ENCODE measurements at places on chromosomes 2 and 18.

- no peak for DNase-seq
Observed at GRCh38 chr2:59684116-59684770, 869.2 kb downstream of the BCL11A start.

DNA sequence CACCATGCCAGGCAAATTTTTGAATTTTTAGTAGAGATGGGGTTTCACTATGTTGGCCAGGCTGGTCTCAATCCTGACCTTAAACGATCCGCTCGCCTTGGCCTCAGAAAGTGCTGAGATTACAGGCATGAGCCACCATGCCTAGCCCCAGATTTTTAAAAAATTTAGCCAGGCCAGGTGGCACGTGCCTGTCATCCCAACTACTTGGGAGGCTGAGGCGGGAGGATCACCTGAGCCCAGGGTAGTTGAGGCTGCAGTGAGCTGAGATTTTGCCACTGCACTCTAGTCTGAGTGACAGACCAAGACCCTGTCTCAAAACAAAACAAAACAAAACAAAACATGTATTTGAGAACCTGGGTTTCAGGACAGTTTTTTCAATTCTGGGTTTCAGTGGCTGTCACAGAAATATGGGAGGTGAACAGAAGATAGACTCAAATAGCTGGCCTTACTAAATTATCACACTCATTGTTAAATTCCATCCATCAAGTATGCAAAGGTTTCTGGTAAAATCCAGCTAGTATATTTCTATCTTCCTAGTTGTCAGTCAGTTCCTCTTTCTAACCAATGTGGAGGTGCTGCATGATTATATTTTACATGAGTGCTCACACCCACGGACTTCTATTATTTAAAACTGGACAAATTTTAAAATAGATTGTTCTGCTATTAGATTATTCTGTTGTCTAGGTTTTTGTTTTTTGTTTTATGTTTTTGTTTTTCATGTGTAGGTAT, 5.4 kb downstream of the ALPG start:
- DNase-seq = no peak

GRCh38 chr2:17171446-17172049, 346.7 kb downstream of the RAD51AP2 start:
- peak; percentile 72 for DNase-seq

- no peak for DNase-seq
Observed at GRCh38 chr2:67471681-67472080, 74.5 kb downstream of the ETAA1 start.

- DNase-seq = no peak
Observed at GRCh38 chr2:170843656-170844055, 27.0 kb downstream of the GAD1 start.

GRCh38 chr2:208466151-208466919, 59.7 kb downstream of the PTH2R start:
- DNase-seq = peak; percentile 73

DNA sequence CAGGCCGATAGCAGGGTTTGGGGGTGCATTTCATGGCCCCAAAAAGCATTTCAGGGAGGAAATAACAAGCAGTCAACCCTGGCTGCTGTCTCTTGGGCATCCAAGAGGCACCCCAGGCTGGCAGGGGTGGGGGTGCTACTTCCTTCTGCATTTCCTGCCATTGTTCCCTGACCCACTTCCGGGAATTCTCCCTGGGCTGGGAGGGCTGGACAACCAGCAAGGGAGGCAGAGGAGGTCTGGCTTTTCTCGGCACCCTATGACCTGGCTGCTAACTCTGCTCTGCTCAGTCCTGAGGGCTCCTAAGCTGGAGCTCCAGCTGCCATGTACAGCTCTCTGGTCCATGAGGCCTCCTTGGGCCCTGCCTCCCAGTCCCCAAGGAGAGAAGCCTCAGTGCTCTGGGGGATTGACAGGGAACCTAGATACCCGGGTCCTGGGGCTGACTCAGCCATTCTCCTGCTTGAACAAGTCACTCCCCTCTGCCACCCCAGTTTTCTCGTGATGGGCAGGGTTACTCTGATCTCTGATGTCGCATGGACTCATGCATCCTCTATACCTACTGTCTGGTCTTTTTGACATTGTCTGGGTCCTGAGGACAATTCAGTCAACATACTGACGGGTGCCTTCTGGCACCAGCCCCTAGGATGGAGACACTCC, 47.2 kb downstream of the DYSF start:
- DNase-seq = no peak

- no peak for DNase-seq
Observed at GRCh38 chr2:165792104-165792454, 2.0 kb downstream of the GALNT3 start.

- peak; percentile 76 for DNase-seq
Observed at GRCh38 chr2:172465417-172466334, 38.3 kb downstream of the ITGA6 start.

DNA sequence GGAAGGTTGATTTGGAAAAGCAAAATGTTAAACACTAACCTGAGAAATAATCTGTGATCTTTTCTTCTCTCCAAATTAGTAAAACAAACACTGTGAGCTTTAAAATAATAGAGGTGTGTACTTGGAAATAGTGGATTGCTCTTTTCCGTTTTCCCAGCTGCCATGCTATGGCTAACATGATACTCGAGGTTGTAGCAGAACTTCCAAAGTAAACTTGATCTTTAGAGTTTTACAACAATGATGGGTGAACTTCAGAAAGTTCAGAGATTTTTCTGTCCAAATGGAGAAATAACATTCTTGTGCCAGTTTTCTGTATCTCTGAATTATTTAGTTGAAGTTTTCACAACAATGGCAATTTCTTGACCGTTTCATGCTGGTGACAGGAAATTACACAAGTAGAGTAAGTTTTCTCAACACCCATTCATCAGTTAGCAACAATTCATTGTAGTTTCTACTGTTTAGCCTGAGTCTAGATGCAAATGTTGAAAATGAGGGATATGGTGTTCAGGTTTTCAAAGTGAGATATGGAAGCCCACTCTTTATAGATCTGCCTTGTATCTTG, 135.3 kb upstream of the CTAGE1 start:
- DNase-seq = no peak

DNA sequence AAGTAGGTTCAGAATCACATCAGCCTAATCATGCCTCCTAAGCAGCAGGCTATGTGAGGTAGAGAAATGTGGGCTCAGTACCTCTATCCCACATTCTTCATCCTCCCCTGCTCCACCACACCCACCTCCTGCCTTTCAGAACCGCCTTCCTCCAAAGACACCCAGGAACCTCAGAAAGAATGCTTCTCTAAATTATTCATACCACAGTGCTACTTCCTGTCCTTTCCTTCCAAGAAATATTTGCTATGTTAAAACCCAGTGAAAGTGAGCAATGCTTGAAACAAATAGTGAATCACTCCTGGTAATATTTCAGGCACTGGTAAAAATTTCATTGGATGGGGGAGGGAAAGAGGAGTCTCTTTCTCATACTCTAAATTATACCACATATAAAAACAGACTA, 24.0 kb upstream of the CREB1 start:
- DNase-seq = no peak

DNA sequence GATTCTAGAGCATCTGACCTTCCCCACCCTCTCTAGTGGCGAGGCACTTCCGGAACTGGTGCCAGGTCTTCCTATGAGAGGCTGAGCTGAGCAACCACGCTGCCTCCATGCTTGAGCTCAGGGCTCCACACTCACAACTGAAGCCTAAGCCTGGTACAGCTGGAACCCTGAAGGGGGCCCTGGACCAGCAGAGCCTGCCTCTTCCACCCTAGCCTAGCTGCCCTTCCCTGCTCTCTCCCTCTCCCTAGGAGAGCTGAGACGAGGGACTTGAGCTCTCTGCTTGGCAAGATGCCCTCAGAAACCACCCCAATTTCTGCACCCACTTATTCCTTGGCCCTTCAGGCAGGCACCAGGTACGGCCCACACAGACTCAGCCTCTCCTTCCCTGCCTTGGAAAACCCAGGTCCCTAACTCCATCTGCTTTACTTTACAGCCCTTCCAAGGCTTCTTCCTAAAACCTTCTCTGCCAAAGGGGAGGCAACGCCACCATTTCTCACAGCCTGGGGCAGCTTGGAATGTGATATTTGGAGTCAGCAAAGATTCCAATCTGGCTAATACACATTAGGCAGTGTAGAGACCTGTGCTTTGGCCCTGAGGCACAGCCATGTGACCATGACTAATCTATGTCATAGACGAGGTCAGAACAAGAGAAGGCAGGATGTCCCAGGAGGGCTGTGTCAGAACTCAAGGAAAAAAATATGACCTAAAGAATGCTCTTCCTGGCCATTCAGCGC, 18.8 kb downstream of the COX7A2L start:
- DNase-seq = no peak

- DNase-seq = no peak
Observed at GRCh38 chr2:160592401-160592800, 98.8 kb upstream of the RBMS1 start.

- DNase-seq = no peak
Observed at GRCh38 chr2:190587106-190587505, 52.6 kb upstream of the NEMP2 start.

- no peak for DNase-seq
Observed at GRCh38 chr2:18194161-18194560, 315.7 kb downstream of the KCNS3 start.

DNA sequence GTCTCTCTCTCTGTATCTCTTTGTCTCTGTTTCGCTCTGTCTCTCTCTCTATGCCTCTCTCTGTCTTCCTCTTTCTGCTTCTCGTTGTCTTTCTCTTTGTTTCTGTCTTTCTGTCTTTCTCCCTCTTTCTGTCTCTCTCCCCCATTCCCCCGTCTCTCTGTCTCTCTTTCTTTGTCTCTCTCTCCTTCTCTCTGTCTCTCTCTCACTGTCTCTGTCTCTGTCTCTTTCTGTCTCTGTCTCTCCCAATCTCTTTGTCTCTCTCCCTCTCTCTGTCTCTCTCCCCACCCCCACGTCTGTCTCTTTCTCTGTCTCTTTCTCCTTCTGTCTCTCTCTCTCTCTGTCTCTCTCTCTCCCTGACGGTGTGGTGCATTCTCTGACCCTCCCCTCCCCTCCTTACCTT, 71.9 kb upstream of the ZNF516 start:
- no peak for DNase-seq

GRCh38 chr2:238900511-238900910, 52.6 kb downstream of the TWIST2 start:
- no peak for DNase-seq

- DNase-seq = no peak
Observed at GRCh38 chr2:123688231-123688940, 336.7 kb upstream of the CNTNAP5 start.

- DNase-seq = no peak
Observed at GRCh38 chr2:216274194-216274840, 98.0 kb downstream of the MARCHF4 start.

GRCh38 chr18:59318460-59319050, at the start of gene CPLX4:
CPLX4 (minus strand) TSS chr18:59318649; CDS start chr18:59318462, 187 bp downstream.
- DNase-seq = no peak

DNA sequence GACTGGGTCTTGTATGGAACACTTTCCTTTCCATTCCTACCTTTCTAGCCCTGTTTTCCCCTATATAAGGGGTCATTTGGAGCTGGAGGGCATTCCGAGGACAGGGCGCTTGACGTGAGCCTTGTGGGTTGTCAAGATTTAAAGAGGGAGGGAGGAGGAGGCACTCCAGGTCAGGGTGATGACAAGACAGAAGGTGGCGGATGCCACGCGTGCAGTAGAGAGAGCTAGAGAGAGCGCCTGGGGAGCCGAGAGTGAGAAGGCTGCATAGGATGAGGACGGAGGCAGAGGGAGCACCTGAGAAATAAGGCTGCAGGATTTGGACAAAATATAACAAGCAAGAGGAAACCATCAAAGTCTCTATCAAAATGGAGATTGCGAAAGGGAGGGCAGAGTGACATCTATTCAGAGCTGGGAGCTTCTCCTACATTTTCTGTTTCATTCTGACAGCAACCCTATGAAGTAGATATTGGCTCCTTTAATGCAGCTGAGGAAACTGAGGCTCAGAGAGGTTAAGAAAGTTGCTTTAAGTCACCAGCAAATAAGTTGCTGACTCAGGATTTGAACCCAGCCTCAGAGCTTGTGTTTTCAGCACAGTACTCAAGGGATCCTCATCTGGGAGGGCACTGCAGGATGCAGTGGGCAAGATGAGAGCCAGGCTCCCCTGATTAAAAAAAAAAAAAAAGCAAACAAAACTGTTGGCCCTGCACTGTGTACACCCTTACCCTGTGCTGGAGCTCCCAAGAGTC, 124.2 kb downstream of the MRO start:
- no peak for DNase-seq

DNA sequence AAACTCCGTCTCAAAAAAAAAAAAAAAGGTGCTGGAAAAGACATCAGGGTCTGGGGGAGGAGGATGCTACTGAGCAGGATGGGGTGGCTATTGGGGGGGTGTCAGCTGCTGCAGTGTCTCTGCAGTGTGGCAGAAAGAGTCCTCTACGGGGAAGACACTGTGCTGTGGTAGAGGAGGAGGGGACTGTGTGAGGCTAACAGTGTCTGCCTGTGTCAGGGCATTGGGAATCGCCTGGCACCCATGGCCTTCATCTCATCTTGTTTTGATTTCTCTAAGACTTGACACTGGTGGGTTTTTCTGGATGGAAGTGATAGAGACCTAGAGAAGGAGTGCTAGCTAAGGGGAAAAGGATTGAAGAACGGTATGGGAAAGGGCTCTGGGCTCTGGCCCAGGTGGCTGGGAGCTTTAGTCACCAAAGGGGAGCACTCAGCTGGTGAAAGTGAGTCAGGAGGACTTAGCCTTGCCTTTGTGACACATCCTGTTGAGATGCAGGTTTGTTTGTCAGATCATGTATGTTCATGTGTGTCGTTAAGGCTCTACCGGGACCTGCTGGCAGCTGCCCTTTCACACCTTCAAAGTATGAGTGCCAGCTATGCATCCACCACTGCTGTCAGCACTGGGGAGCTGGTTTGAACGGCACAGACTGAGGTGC, 58.0 kb downstream of the FARP2 start:
- no peak for DNase-seq

DNA sequence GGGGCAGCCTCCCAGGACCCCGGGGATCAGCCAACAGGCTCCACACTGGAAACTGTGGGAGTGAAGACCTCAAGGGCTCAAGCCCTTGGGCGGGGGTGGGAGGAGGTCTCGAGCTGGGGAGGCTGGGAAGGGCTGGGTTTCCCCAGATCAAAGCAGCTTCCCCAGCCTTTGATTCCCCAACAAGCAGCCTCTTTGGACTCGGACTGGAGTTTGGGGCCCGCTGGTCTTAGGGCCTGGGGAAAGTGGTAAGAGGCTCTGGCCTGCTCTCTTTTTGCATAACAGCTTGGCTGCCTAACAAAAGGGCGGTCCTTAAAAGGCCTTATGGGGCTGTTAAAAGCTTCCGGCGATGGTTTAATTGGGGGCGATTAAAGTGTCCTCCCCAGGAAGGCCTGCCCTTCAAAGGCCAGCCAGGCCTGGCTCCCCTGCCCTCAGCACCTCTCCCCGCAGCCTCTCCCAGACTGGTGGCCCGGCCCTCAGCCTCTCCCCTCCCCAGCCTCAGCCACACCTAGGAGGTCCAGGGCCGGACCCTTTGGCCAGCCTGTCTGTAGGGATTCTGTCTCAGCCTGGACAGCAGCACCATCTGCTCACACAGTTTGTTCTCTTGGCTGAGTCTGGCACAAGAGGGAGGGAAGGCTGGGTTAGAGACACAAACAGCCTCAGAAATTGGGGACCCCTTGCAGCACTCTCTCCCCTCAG, 39.6 kb downstream of the ZFP36L2 start:
- no peak for DNase-seq

- no peak for DNase-seq
Observed at GRCh38 chr2:144493027-144493809, 26.7 kb downstream of the ZEB2 start.

- no peak for DNase-seq
Observed at GRCh38 chr2:162908567-162908966, 70.0 kb upstream of the KCNH7 start.

GRCh38 chr2:239540174-239540573, 139.4 kb upstream of the HDAC4 start:
- no peak for DNase-seq

- DNase-seq = no peak
Observed at GRCh38 chr2:201987426-201987825, 46.2 kb upstream of the FZD7 start.

GRCh38 chr2:140257692-140258300, 1477.6 kb upstream of the NXPH2 start:
- DNase-seq = no peak

Data from NAMALWA (cell line).